ENCODE measurements at places on chromosomes 12 and 14.

- DNase-seq = no peak
These were observed 116.6 kb upstream of the FAR2 start for GRCh38 chr12:29032446-29032845.

- DNase-seq = no peak
These were observed 14.1 kb upstream of the ASIC1 start for GRCh38 chr12:50043308-50043707.

DNA sequence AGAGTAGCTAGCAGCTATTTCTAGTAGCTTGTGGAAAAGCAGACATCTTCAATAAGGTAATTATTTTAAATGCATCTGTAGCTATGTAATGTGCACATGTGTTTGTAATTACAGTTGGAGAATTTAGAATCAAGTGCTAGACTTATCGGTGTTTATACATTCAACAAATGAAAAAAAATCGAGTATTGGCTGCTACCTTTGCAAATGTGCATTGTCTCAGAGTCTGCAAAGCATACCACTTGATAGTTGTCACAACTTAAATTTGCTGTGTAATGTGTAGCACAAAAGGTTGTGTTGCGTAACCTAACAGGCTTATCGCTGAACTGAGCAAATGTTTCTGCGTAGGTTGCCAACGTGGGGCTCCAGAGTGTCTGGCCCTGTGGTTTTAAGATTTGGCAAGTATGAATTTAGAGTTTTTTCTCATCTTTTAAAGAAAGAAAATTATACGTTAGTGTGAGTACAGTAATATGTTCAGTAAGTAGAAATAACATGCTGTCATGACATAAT, 44.3 kb downstream of the TMTC2 start:
- DNase-seq = no peak

DNA sequence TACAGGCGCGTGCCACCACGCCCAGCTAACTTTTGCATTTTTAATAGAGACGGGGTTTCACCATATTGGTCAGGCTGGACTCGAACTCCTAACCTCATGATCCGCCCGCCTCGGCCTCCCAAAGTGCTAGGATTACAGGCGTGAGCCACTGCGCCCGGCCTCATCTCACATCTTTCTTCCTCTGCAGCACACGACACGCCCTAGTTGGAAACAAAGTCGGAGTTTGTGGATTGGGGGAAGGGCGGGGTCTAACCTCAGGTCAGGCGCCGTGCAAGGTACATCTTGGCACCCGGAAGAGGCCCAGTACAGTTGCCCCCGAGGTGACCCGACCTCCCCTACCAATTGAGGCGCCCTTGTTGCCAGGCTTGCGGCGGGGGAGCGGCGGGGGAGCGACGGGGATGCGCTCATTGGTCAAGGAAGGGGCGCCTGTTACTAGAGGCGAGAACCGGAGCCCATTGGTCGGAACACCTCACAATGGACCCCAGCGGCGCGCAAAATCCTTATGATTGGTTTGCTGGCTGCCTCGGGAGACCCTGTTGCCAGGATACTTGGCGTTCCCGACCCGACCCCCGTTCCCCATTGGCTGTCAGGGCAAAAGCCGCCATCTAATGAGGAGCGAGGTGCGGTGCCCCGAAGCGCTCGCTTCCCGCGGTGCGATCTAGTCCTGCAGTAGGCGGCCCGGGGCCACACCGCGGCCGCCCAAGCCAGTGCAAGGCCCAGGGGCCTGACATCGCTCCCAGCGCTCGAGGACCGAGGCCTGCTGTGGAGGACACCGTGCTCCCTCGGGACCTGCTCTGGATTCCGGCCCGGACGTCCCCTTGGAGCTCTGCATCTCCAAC, at the start of gene REC8:
REC8 (plus strand) TSS at position 659 of the 839 bp plus-strand sequence. CDS start 473 bp downstream, outside the sequence.
- no peak for DNase-seq

GRCh38 chr12:32995623-32996022, 99.0 kb upstream of the PKP2 start:
- no peak for DNase-seq
